Gastrocnemius medialis (tissue), 4 donors: ENCODE measurements at places on chromosomes 4 and X. TPM values are rescaled to one million over a fixed set of nuclear protein-coding genes. Genes with fewer than 3 reads are reported as not detected.

DNA sequence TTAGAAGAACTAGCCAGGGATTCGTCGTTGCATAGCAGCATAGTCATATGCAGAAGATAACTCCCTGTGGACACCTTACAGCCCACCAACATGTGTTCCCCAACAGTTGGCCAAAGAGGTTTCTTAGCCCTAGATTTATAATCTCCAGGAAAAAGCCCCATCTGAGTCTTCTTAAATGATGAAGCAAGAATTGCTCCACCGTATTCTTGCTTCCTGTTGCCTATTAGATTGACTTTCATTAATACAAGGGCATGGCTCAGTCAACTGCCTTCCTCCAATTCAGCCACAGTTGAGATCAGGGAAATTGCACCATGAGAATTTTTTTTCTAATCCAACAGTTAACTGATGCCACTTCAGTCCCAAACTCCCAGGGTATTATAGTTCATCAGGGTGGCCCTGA, 5.2 kb upstream of the AFF2 start:
- no peak overlapping the region for H3K27ac ChIP-seq
- no peaks in the 10 kb centered on the region for H3K4me1 ChIP-seq
- DNase-seq = no peak

GABRG1 gene
- total RNA-seq = not detected

DNA sequence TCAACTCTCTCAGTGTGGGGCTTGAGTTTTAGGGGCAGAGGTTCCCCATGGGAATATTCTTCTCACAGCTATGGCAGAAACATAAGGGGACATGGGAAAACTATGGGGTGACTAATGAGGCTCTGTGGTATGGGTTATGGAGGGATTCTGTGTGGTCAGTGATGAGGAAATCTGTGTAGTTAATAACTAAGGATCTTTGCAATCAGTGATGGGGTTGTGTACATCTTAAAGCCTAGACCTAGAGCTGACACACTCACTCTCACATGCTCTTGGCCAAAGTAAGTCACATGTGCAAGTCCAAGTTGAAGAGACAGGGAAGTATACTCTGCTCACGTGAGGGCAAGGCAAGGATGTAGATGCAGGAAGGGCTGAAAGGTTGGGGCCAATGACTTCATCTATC, 86.4 kb upstream of the UXT start:
- H3K4me3 ChIP-seq = no peak overlapping the region
- no peaks in the 10 kb centered on the region for H3K27me3 ChIP-seq
- no peak for DNase-seq
- no peaks in the 10 kb centered on the region for H3K36me3 ChIP-seq
- no peaks in the 10 kb centered on the region for H3K4me1 ChIP-seq

- H3K36me3 ChIP-seq = no peaks in the 10 kb centered on the region
- no peak overlapping the region for H3K27ac ChIP-seq
- no peak overlapping the region for H3K4me3 ChIP-seq
- DNase-seq = no peak
- H3K4me1 ChIP-seq = no peaks in the 10 kb centered on the region
Observed at GRCh38 chr4:15694431-15694830, 8.4 kb upstream of the BST1 start.

GRCh38 chr4:183100827-183101226, 1.8 kb downstream of the WWC2 start:
- no peaks in the 10 kb centered on the region for H3K27me3 ChIP-seq
- H3K36me3 ChIP-seq = no peaks in the 10 kb centered on the region
- DNase-seq = no peak
- H3K4me3 ChIP-seq = no peak overlapping the region
- H3K27ac ChIP-seq = no peak overlapping the region

- H3K27ac ChIP-seq = no peak overlapping the region
- no peaks in the 10 kb centered on the region for H3K4me1 ChIP-seq
- no peaks in the 10 kb centered on the region for H3K36me3 ChIP-seq
- no peaks in the 10 kb centered on the region for H3K27me3 ChIP-seq
- no peak overlapping the region for H3K4me3 ChIP-seq
- DNase-seq = no peak
Observed at GRCh38 chrX:24619647-24620046, 27.5 kb downstream of the PCYT1B start.

DNA sequence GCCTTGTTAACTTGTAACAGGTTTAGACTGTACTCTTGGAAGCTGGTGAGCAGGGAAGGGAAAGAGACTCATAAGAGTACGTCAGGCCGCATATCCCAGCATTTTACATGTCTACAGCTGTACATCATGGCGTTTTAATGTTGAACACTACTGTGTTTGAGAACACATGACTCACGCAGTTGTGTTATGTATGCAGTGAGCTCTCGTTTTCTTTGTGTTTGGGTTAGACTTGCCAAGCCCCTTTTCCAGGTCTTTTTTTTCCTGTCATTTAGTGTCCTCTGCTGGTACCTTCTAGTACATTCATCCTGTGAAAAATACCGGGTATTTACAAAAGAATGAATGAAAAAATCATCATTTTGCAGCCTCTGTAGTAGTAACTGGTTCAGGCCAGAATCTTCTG, 35.3 kb downstream of the SMS start:
- no peak for DNase-seq
- H3K4me3 ChIP-seq = no peak overlapping the region
- H3K27ac ChIP-seq = no peak overlapping the region

DNA sequence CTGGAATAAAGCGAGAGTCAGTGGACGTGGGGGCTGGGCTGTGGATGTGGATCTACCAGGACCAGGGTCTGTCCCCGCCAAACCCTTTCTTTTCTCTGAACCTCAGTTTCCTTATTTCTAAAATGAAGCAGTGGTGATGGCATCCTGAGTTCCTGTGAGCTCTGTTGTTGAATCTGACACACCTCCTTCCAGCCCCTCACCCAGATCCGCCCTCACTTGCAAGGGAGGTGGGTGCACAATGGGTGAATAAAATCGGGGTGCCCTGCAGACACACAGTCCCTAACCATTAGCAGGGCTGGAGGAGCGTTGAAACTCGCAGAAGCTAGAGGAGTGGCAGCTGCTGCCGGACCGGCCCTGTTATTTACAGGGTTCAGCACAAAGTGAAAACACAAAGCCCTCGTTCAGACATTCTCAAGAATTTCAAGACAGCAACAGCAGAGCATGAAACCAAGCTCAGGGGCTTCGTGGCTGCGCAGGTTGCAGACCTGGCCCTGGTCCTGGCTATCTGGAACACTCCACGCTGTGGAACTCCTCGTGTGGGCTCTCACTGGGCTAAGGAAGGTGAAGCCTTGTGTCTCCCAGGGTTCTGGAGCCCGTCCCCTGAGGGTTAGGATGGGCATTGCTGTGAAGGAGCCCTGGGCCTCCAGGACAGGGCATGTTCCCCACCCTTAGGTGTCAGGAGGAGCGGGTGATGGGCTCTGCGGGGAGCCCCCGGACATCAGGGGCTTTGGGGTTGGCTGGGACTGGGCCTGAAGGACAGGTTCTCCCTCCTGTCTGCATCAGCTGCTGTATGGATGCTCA, 42.9 kb downstream of the PSAPL1 start:
- no peak for DNase-seq
- no peak overlapping the region for H3K27ac ChIP-seq
- H3K4me3 ChIP-seq = no peak overlapping the region
- H3K4me1 ChIP-seq = no peaks in the 10 kb centered on the region
- H3K36me3 ChIP-seq = no peaks in the 10 kb centered on the region
- peaks cover 11% of the 10 kb centered on the region for H3K27me3 ChIP-seq

DNA sequence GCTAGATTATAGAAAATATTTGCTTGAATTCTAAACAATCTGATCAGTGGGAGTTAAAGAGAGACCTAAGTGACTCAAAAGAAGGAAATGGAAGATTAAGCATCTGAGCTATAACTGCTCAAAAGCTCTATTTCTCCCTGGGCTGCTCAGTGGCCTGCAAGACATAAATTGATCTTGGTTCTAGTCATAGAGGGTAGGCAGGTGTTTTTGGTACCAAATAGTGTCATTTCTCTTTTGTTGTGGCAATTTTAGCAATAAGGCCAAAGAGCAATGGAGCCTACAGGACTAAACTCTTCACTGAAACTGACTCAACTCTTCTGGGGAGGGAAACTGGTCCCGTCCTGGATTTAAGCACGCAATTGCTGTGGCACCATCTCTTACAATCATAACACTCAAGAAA, 33.9 kb upstream of the BMP2K start:
- no peaks in the 10 kb centered on the region for H3K27me3 ChIP-seq
- H3K36me3 ChIP-seq = no peaks in the 10 kb centered on the region
- H3K4me1 ChIP-seq = no peaks in the 10 kb centered on the region
- H3K27ac ChIP-seq = no peak overlapping the region

- no peak for DNase-seq
- H3K4me3 ChIP-seq = no peak overlapping the region
- no peaks in the 10 kb centered on the region for H3K4me1 ChIP-seq
- H3K36me3 ChIP-seq = no peaks in the 10 kb centered on the region
Observed at GRCh38 chrX:14641681-14642655, 112.6 kb downstream of the GLRA2 start.

DNA sequence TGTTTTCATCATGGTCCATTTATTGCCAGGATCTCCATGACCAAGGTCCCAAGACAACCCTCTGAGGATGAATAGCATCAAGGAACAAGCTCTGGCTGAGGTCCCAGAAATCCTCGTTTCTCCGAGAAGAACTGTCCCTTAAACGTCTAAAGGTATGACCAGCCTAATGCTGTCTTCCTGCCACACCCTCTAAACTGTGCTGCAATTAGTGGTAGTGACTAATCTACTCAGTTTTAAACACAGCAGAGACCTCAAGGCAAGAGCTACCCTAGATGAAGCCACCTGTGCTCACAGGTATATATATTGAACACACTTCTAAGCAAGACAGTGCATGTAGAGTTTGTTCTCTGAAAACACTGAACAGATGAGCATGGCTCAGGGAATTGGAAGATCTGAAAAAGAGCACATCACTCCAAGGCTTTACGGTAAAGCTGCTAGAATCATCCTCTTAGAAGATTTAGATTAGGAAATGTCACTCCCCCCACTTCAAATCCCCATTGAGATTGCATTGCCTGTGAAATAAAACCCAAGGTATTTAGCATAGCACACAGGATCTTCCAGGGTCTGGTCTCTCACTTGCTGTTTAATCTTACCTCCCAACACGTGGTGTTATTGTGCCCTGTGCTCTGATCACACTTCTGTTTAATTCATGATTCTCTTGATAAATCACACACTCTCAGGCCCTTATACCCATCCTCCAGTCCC, 173.9 kb upstream of the VCX3A start:
- H3K36me3 ChIP-seq = no peaks in the 10 kb centered on the region
- H3K4me1 ChIP-seq = no peaks in the 10 kb centered on the region
- no peak overlapping the region for H3K27ac ChIP-seq
- no peak for DNase-seq
- no peak overlapping the region for H3K4me3 ChIP-seq
- H3K27me3 ChIP-seq = no peaks in the 10 kb centered on the region

BCLAF3 gene
- total RNA-seq = 2.4 TPM

DRP2 gene
- 0.10 TPM for total RNA-seq

DNA sequence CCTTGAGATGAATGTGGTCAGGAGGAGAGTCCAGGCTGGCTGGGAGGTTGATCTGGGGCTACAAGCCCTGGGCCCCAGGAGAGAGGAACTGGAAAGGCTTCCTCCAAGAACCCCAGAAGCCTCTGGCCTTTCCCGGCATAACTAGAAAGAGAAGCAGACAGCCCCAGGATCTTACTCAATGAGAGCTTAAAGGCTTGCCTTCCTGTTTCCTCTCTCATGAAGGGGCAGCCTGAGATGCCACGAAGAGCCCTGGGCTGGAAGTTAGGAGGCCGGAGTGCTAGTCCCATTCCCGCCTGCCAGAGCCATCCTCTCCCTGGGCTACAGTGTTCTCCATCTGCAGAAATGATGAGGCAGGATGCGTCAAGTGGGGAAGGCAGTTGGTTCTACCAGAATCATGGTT, 20.1 kb upstream of the XPNPEP2 start:
- H3K4me3 ChIP-seq = no peak overlapping the region
- H3K36me3 ChIP-seq = no peaks in the 10 kb centered on the region
- no peaks in the 10 kb centered on the region for H3K27me3 ChIP-seq
- DNase-seq = no peak
- no peak overlapping the region for H3K27ac ChIP-seq
- H3K4me1 ChIP-seq = no peaks in the 10 kb centered on the region

GRCh38 chr4:41365681-41366080, 109.0 kb downstream of the UCHL1 start:
- peak overlapping the region; percentile 93 for H3K27ac ChIP-seq
- H3K4me1 ChIP-seq = peaks cover 74% of the 10 kb centered on the region
- no peak for DNase-seq
- no peaks in the 10 kb centered on the region for H3K27me3 ChIP-seq
- H3K4me3 ChIP-seq = no peak overlapping the region

TMEM154 gene
- total RNA-seq = 0.15 TPM

DNA sequence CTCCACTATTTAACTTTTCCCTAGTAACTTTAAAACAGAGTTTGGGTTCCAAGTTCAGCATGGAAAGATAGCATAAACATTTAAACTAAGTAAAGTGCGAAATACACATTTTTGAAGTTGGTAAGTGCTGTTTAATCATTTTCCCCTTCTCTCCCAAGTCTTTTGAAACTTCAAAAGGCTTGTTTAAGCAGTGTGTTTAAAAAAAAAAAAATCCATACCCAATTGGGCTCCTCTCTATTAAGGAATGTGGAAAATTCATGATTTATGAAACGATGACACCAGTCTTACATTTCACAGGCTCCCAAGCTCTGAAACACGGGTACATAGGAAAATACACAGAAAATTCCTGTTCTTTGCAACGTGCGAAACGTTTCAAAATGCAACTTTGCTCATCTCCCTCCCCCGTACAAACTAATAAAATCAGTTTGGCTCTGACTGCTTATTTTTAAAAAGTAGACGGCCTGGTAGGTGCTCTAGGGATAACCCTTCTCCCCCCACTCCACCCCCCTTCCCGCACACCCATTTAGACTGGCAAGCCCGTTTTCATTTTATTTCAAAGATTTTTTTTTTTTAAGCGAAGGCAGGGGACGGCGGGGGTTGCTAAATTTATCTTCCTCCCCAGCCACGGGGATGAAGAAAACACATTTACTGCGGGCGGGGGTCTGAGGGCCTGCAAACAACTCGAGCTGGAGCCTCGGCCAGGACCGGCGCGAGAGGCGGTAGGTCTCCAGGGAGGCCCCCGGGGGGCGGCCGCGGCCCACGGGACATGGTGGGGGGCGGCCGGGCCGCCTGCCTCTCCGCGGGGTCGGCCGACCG, 786 bp upstream of the ZFX start:
- DNase-seq = no peak
- H3K4me3 ChIP-seq = peak overlapping the region; percentile 81
- peak overlapping the region; percentile 94 for H3K27ac ChIP-seq
- H3K36me3 ChIP-seq = no peaks in the 10 kb centered on the region
- H3K27me3 ChIP-seq = no peaks in the 10 kb centered on the region

- no peaks in the 10 kb centered on the region for H3K27me3 ChIP-seq
- H3K4me1 ChIP-seq = no peaks in the 10 kb centered on the region
- no peaks in the 10 kb centered on the region for H3K36me3 ChIP-seq
- no peak overlapping the region for H3K4me3 ChIP-seq
- no peak for DNase-seq
Observed at GRCh38 chr4:164488114-164488513, 265.8 kb upstream of the SMIM31 start.

ODAPH gene
- not detected for total RNA-seq

GPRASP1 gene
- 0.98 TPM for total RNA-seq
